ENCODE measurements at places on chromosomes 6 and 20. TPM values are rescaled to one million over a fixed set of nuclear protein-coding genes. Genes with fewer than 3 reads are reported as not detected.

Gene DSP
- 179 TPM for total RNA-seq

- DNase-seq = no peak
Measured at GRCh38 chr6:136757150-136757549, 35.1 kb downstream of the MAP3K5 start.

Gene DOK5
- total RNA-seq = 14.3 TPM

DNA sequence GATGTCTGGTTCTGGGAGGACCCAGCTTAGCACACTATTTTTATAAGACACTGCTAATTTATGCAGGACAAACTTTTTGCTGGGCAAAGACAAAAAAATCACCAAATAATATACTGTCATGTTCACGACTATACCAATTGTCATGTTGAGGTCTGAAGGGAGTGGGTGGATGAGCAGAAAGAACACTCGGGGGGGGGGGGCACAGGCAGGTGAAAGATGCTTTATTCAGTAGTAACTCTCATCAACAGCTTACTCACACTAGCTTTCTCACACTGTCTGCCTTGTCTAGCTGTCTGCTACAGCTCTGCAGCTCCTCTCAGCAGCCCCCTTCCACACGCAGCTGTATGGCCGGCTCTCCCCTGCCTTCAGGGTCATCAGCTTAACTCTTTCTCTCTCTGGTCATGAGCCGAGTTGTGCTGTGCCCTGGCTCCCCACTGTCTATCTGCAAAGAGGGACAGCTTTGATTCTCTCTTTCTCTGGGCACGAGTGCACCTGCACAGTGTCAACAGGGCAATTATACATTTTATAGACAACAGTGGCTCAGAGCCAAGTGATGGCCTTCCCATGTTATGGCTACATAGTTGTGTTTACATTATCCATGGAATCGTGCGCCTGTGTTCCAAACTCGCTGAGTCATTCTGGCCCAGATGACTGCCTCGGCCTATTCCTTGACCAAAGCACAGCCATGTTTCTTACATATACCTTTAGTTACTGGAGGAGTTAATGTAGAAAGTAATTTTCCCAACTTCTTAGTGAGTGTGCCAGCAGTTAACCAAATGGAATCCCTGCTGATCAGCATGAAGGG, 187.7 kb upstream of the PRSS16 start:
- no peak for DNase-seq

- no peak for DNase-seq
Measured at GRCh38 chr6:158737710-158738615, 81.2 kb downstream of the EZR start.

- no peak for DNase-seq
Measured at GRCh38 chr6:88458662-88459061, 292.5 kb upstream of the CNR1 start.

DNA sequence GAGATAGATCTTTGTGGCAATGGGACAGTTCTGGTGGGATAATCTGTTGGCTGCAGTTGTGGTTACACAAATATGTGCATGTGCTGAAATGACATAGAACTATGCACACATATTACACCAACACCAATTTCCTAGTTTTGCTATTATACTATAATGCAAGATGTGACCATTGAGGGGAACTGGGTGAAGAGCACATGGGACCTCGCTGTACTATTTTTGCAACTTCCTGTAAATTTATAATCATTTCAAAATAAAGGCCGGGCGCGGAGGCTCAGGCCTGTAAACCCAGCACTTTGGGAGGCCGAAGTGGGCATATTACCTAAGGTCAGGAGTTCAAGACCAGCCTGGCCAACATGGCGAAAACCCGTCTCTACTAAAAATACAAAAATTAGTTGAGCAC, 8.7 kb downstream of the ARMC12 start:
- DNase-seq = no peak

- no peak for DNase-seq
Measured at GRCh38 chr6:41201764-41202173, 820 bp upstream of the TREML2 start.

GRCh38 chr6:42110683-42111082, 31.7 kb downstream of the C6orf132 start:
- no peak for DNase-seq

DNA sequence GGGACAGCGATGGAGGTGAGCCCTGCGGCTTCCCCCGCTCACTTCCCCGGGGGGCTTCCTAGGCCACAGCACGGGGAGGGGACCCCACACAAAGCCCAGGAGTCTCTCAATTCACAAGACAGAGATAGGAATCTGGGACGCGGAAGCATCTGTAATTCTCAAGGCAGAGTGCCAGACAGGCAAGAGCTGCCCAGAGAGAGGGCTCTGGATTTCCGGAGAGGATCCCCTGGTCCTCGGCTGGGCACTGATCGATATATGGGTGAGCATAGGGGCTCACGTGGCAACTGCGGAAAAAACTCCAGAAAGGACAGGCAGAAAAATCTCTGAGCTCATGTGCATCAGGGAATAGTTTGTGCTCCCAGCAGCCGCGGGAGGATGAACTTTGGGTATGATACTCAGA, 296.2 kb downstream of the NRN1 start:
- DNase-seq = no peak

DNA sequence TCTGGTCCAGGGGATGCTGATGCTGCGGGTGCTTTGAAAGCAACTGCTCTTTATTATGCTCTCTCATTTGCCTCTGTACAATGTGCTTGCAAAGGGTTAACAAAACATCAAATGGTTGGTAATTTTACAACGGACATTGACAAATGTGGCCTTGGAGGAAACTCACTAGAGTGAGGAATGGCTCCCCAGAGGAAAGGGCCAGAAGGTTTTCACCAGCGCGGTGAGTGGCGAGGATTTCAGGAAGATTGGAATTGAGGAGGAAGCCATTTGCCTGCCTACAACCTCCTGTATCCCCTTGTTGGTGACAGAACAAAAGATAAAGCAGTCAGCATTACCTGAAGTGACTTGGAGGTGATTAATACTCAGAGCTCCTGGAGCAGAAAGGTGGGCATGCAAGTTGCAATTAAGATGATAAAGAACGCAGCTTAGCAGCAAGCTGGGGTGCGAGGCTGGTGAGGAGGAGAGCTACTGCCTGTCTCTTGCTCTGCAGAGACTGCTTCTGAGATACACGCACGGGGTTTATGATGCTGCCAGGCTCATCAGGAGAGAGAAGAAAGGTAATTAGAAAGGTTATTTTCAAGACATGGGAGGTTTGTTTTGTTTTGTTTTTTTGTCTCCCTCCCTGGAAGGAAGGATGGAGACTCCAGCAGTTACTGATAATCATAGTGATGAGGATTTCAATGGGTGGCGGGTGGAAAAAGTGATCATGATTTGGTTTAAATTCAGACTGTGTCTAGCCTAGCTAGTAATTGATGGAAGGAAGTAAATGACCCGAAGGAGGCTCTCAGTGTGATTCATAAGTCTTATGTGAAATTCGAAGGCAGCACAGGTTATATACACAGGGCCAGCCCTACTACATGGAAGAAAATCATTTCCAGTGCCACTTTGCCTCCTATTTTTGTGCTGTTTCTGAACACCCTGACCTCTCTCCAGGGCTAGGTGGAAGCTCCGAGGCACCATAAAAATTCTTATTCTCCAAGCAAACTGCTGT, 141.6 kb upstream of the DTNBP1 start:
- no peak for DNase-seq

Gene NKX2-4
- total RNA-seq = not detected

All from left cardiac atrium (tissue), 4 donors.